ENCODE measurements at places on chromosomes 3 and 15.

DNA sequence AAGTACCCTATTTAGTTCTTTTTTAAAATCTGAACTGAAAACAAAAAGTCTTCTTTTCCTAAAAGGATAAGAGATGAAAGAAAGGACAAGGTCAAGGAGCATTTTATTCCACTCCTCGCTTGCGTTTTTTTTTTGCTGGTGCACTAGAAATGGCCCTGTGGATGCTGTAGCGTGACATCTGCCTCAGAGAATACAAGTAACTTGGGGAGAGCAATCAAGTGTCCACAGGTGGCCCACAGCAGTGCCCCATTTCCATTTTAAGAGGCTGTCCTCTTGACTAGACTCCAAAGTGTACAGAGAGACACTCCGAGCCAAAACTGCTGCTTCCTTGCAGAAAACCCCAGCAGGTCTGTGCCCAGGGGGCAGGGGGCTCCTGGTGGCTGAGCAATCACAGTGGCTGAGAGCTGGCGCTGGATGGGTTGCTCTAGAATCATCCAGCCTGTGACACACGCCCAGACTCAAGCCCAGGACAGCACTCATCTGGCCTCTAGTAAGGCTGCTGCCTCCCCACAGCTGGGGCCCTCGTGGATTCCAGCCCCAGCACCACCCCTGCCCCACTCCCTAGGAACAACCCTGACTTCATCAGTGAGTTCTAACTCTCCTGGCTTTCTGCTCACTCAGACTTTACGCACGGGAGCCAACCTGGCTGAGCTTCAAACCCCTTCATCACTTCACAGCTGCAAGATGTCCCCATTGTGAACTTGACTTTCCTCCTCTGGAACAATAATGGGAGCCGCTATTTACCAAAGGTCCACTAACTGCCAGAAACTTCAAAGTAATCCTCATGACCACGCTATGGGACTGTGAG lies 71.1 kb upstream of the SPATA12 start:
- H3K36me3 ChIP-seq, result no peaks in the 10 kb centered on the region
- no peak for DNase-seq
- H3K27ac ChIP-seq, result peak overlapping the region; percentile 66
- peaks cover 17% of the 10 kb centered on the region for H3K4me1 ChIP-seq
- H3K4me3 ChIP-seq, result no peak overlapping the region
- peaks cover 19% of the 10 kb centered on the region for H3K27me3 ChIP-seq

- peaks cover 15% of the 10 kb centered on the region for H3K27me3 ChIP-seq
- H3K4me1 ChIP-seq, result no peaks in the 10 kb centered on the region
- H3K27ac ChIP-seq, result no peak overlapping the region
- no peaks in the 10 kb centered on the region for H3K36me3 ChIP-seq
- DNase-seq, result no peak
These were observed 190.9 kb upstream of the CFAP20DC start for GRCh38 chr3:59240666-59241255.

DNA sequence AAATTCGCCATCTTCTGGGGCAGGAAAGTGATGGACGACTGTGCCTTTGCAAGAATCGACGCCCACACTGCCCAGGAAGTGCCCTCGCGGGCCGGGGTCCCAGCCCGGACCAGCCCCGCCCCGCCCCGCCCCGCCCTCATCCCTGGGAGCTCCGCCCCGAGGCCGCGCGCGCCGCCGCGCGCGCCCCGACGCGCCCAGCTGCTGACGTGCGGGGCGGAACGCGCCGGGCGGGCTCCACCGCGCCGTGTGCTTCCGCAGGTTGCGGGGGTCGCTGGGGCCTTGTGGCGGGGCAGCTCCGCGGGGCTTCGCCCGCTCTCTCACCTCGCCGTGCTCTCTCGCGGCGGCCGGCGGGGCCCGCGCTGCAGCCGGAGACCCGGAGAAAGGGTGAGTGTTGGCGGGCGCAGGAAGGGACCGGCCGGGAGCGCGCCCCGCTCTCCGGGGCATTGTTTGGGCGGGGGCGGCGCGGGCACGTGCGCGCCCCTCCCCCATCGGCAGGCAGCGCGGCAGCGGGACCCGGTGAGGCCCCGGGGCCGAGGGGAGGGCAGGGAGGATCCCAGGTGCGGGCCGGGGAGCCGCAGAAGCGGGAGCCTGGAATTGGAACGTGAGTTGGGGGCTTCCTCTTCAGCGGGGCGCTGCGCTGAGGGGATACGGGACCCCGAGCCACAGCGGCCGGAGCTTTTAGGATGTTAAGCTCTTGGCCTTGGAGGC lies at the start of gene YEATS2:
TSS of gene YEATS2 (plus strand) at position 188 of the 708 bp plus-strand sequence. CDS start 17,366 bp downstream, outside the sequence.
- DNase-seq, result peak; percentile 62
- H3K27ac ChIP-seq, result peak within 1 kb of the TSS; percentile 90
- peaks cover 26% of the 10 kb centered on the region for H3K4me1 ChIP-seq
- no peaks in the 10 kb centered on the region for H3K36me3 ChIP-seq

GRCh38 chr15:52172869-52173268 lies 18.3 kb downstream of the GNB5 start:
- no peaks in the 10 kb centered on the region for H3K36me3 ChIP-seq
- DNase-seq, result no peak
- H3K27me3 ChIP-seq, result no peaks in the 10 kb centered on the region
- peaks cover 41% of the 10 kb centered on the region for H3K4me1 ChIP-seq
- H3K4me3 ChIP-seq, result no peak overlapping the region
- H3K27ac ChIP-seq, result no peak overlapping the region

GRCh38 chr3:153079386-153079785 lies 82.6 kb upstream of the RAP2B start:
- H3K27ac ChIP-seq, result no peak overlapping the region
- DNase-seq, result no peak
- no peaks in the 10 kb centered on the region for H3K36me3 ChIP-seq
- no peak overlapping the region for H3K4me3 ChIP-seq

GRCh38 chr3:34283751-34284150 lies 485.3 kb downstream of the PDCD6IP start:
- H3K27me3 ChIP-seq, result peaks cover 5% of the 10 kb centered on the region
- H3K4me1 ChIP-seq, result no peaks in the 10 kb centered on the region
- DNase-seq, result no peak
- H3K27ac ChIP-seq, result no peak overlapping the region
- no peaks in the 10 kb centered on the region for H3K36me3 ChIP-seq

DNA sequence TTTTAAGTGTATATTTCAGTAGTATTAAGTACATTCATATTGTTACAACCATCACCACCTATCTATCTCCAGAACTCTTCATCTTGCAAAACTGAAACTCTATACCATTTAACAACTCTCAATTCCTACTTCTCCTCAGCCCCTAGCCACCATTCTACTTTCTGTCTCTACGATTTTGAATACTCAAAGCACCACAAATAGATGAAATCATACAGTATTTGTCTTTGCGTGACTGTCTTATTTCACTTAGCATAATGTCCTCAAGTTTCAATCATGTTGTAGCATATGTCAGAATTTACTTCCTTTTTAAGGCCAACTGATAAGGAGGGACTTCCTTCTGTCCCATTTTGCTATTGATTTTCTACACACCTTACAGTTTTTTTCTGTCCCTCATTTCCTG lies 593.3 kb downstream of the FHIT start:
- no peak overlapping the region for H3K27ac ChIP-seq
- DNase-seq, result no peak
- H3K36me3 ChIP-seq, result no peaks in the 10 kb centered on the region
- H3K4me3 ChIP-seq, result no peak overlapping the region
- H3K27me3 ChIP-seq, result no peaks in the 10 kb centered on the region

DNA sequence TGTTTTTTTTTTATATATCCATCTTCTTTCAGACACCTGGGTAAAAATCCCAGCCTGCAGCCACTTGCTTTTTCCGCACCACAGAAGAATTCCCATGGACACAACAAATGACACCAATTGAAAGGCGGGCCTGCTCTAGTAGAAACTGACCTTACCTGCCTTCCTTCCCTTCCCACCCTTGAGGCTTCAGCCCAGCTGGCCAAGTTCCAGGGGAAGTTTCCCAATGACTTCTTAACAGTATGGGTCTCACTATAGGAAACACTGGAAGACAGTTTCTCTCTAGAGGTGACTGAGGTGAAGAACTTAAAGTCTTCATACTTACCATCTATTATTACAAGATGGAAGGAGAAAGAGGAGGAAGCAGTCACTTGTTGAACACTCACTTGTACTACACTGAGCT lies 714.2 kb upstream of the NR2F2 start:
- no peaks in the 10 kb centered on the region for H3K27me3 ChIP-seq
- H3K4me1 ChIP-seq, result no peaks in the 10 kb centered on the region
- H3K4me3 ChIP-seq, result no peak overlapping the region
- H3K36me3 ChIP-seq, result no peaks in the 10 kb centered on the region
- no peak overlapping the region for H3K27ac ChIP-seq

GRCh38 chr3:12541625-12542024 lies 3.7 kb downstream of the MKRN2OS start:
- H3K27ac ChIP-seq, result no peak overlapping the region
- no peaks in the 10 kb centered on the region for H3K27me3 ChIP-seq
- H3K4me1 ChIP-seq, result no peaks in the 10 kb centered on the region
- DNase-seq, result no peak

- H3K36me3 ChIP-seq, result peaks cover 4% of the 10 kb centered on the region
- no peak for DNase-seq
- H3K27me3 ChIP-seq, result no peaks in the 10 kb centered on the region
- no peak overlapping the region for H3K4me3 ChIP-seq
- peak overlapping the region; percentile 45 for H3K27ac ChIP-seq
- peaks cover 14% of the 10 kb centered on the region for H3K4me1 ChIP-seq
These were observed 17.7 kb downstream of the MRPL3 start for GRCh38 chr3:131485119-131485518.

DNA sequence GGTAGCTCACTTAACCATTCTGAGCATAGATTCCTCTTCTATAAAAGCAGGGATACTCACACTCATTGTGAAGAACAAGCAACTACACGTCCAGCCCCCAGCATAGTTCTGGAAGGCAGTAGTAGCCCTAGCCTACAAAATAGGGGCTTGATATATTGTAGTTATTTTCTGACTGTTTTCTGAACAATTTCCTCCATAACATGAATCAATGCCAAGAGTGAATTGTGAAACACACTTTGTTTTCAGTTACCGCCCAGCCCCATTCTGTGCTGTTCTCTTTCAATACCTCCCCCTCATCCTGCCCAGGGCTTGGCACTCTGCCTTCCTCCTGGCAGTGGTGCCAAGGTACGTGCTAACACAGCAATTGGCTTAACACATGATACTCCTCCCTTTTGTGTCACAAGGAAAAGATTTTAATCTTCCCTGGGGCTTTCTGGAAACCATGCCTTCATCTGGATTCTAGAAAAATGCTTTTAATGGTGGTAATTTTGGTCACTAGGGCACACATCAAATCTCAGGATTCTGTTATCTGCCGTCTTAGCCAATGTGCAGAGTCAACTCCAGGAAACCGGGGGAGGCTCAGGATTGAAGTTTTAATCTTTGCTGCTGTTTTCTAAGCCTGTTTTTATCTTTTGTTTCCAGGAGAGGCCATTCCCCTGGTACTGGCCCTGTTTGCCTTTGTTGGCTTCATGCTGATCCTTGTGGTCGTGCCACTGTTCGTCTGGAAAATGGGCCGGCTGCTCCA lies 37.2 kb downstream of the IL20RB start:
- DNase-seq, result no peak
- peak overlapping the region; percentile 68 for H3K27ac ChIP-seq
- no peaks in the 10 kb centered on the region for H3K36me3 ChIP-seq
- no peak overlapping the region for H3K4me3 ChIP-seq
- no peaks in the 10 kb centered on the region for H3K27me3 ChIP-seq
- peaks cover 9% of the 10 kb centered on the region for H3K4me1 ChIP-seq

DNA sequence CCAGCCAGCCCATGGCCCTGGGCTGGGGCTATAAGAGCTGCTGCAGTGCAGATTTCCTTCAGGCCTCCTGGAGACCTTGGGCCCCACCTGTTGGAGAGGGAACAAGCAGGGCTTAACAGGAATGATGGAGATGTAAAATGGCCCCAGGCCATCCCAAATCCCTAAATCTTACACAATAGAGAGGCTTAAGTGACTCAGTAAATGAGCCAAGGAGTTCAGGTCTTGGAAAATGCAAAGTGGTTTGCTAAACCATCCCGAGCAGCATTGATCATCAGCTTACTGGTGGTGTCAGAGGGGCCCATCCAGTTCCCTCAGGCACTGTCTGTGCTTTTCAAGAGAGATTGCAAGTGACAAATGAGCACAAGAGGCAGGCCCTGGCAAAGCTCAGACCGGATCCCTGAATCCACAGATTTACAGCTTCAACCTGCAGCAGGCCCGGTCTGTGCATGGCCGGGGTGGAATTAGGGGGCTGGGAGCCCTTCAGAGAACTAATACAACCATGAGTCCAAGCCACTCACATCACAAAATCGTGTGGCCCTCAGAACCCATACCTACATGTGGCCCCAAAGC lies 325.4 kb downstream of the UACA start:
- peaks cover 25% of the 10 kb centered on the region for H3K4me1 ChIP-seq
- H3K4me3 ChIP-seq, result no peak overlapping the region
- H3K27me3 ChIP-seq, result peaks cover 18% of the 10 kb centered on the region
- peaks cover 6% of the 10 kb centered on the region for H3K36me3 ChIP-seq
- H3K27ac ChIP-seq, result no peak overlapping the region
- DNase-seq, result no peak

DNA sequence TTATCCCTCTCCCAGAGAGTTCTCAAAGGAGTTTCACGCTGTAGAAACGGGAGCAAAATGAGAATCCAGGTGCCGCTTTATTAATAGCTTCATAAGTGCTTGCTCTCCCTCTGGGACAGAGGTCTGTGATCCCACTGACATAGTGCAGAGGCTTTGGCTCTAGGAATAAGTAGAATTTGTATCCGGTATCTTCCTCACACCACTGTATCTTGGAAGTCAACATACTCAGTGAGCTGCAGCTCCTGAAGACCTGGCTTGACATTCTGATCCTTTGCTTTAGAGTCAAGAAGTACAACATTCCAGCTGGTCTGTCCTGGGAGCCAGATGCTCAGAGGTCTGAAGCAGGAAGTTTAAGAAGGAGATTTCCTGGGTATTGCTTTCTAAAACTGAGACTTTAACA lies 323.0 kb downstream of the LPP start:
- H3K27me3 ChIP-seq, result no peaks in the 10 kb centered on the region
- H3K4me1 ChIP-seq, result peaks cover 12% of the 10 kb centered on the region
- no peak overlapping the region for H3K4me3 ChIP-seq
- H3K27ac ChIP-seq, result no peak overlapping the region
- no peak for DNase-seq

GRCh38 chr15:100601163-100601562 lies 821 bp downstream of the LINS1 start:
- no peak overlapping the region for H3K4me3 ChIP-seq
- no peaks in the 10 kb centered on the region for H3K36me3 ChIP-seq
- H3K27me3 ChIP-seq, result no peaks in the 10 kb centered on the region
- H3K4me1 ChIP-seq, result peaks cover 36% of the 10 kb centered on the region

- H3K36me3 ChIP-seq, result peaks cover 2% of the 10 kb centered on the region
- H3K4me3 ChIP-seq, result no peak overlapping the region
- no peak overlapping the region for H3K27ac ChIP-seq
- no peak for DNase-seq
These were observed 31.9 kb downstream of the ITGA11 start for GRCh38 chr15:68400066-68400456.

- peaks cover 7% of the 10 kb centered on the region for H3K27me3 ChIP-seq
- H3K4me1 ChIP-seq, result peaks cover 6% of the 10 kb centered on the region
- no peaks in the 10 kb centered on the region for H3K36me3 ChIP-seq
- DNase-seq, result peak; percentile 35
These were observed 19.1 kb upstream of the ADGRG7 start for GRCh38 chr3:100590114-100590839.

GRCh38 chr3:73321286-73321999 lies 260.0 kb downstream of the EBLN2 start:
- H3K4me3 ChIP-seq, result no peak overlapping the region
- H3K4me1 ChIP-seq, result no peaks in the 10 kb centered on the region
- no peak for DNase-seq
